ENCODE measurements at places on chromosomes 1 and 21.

GRCh38 chr21:32359719-32360260 is 33.0 kb downstream of the URB1 start:
- no peak for DNase-seq

GRCh38 chr1:240672132-240672811 is 60.3 kb upstream of the GREM2 start:
- no peak for DNase-seq

GRCh38 chr1:204478172-204478899 is 16.3 kb downstream of the PIK3C2B start:
- no peak for DNase-seq

DNA sequence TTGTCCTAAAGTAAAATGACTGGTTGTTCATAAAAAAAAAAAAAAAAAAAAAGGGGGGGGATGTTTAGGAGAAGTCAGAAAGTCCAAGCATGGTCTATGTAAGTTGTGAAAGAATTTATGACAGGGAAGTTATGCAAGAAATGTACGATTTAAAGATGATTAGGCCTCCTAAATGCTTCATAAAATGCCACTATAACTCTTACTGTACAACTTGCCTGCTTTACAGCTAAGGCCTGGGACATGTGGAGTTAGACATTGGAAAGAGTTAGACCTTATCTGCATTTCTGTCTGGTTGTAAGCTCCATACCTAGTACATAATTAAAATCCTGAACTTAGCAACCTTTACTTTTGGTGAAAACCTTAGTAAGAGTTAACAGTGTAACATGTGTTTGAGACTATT is 150.0 kb downstream of the TPR start:
- DNase-seq = peak; percentile 53

- no peak for DNase-seq
Observed at GRCh38 chr1:6820899-6821298, 35.6 kb downstream of the CAMTA1 start.

DNA sequence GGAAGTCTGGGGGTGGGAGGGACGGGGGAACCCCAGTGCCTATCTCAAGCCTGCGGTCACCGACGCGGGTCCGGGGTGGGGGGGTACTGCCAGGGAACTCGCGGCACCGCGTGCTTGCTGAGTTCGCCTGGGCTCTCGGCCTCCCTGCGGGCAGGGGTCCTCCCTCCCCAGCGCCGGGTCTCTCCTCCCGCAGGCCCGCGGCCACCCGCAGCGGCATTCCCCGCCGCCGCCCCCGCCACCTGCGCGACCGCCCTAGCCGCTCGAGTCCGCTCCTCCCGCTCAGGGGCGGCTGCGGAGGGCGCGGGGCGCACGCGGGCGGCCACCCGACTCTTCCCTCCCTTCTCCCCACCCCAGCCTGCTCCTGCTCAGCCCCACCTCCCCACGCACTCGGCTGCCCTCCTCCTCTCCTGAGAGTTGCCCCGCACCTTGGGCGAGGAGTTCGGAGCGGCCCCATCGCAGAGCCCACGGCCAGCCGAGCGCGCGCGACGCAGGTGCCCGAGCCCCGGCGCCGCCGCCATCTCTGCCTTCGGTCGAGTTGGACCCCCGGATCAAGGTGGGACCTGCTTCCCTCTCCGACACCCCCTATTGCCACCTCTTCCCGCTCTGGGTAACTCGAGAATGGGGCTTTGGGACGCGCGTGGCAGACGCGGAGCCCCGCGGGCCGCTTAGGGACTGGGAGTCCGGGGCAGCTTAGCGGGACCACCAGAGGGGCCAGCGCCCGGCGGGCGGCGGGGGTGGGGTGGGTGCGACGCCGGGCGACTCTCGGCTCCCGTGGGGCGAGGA is 105.0 kb downstream of the LEPR start:
- DNase-seq = no peak

DNA sequence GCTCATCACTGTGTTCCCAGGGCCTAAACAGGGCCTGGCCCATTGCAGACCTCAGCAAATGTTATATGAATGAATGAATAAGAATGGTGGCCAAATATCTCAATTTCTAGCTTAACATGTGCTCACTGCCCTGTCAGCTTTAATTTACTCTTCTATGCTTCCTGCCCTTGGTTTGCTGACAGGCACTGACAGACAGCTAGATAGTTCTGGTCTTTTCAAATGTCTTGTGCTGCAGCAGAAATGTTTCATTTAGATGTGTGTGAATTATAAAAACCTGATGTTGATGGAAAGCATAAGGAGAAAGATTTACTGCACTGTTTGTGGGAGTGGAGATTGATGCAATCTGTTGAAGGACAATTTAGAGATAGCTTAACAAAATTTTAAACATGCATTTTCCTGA is 48.9 kb downstream of the LPAR3 start:
- no peak for DNase-seq

- DNase-seq = peak; percentile 70
Observed at GRCh38 chr1:150548632-150549495, at the start of gene ADAMTSL4. ADAMTSL4 (plus strand) TSS chr1:150549408; CDS start chr1:150552289, 2,881 bp downstream.

GRCh38 chr1:217522277-217522676 is 108.6 kb downstream of the GPATCH2 start:
- DNase-seq = no peak

GRCh38 chr1:27928216-27928954 is 6.4 kb upstream of the SMPDL3B start:
- no peak for DNase-seq

GRCh38 chr1:17117451-17118265 is 1.6 kb downstream of the PADI2 start:
- no peak for DNase-seq

- DNase-seq = peak; percentile 53
Observed at GRCh38 chr1:27203946-27204345, 30.5 kb upstream of the WDTC1 start.

- DNase-seq = peak; percentile 41
Observed at GRCh38 chr1:43980255-43981134, 1.5 kb downstream of the B4GALT2 start.

GRCh38 chr1:44217809-44218410 is 4.6 kb downstream of the DMAP1 start:
- peak; percentile 61 for DNase-seq

- no peak for DNase-seq
Observed at GRCh38 chr1:210908257-210908656, 225.7 kb downstream of the KCNH1 start.

GRCh38 chr21:35319684-35320283 is 270.7 kb upstream of the RUNX1 start:
- DNase-seq = no peak

DNA sequence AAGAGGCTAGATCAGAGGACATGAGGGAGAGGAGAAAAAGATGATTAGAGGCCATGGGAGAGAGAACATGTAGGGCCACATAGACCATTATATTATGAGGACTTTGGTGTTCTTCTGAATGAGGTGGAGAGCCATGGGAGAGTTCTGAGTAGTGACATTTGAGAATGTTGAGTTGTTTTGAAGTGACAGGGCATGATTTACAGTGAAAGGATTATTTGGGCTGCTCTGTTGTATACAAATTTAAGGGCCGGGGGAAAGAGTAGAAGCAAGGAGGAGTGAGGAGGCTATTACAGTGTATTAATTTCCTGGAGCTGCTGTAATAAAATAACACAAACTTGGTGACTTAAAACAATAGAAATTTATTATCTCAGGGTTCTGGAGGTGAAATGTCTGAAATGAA is 102.5 kb upstream of the RGS4 start:
- DNase-seq = no peak

DNA sequence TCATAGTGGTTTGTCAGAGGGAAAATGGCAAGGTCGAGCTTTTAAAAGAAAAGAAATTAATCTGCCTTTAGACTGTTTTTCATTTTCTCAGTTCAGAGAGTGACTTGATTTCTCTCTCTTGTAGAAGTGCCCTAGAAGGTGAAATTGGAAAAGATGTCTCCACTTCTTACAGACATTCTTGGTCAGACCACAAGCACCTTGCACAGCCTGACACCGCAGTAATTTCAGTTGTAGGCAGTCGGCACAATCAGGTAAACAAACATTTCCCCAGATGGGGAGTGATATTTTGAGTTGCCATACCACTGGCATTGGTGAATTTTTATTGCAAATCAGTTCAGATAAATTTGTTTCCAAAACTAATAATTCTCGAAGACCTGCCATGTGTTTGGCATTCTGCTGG is 86.8 kb downstream of the PHTF1 start:
- no peak for DNase-seq

DNA sequence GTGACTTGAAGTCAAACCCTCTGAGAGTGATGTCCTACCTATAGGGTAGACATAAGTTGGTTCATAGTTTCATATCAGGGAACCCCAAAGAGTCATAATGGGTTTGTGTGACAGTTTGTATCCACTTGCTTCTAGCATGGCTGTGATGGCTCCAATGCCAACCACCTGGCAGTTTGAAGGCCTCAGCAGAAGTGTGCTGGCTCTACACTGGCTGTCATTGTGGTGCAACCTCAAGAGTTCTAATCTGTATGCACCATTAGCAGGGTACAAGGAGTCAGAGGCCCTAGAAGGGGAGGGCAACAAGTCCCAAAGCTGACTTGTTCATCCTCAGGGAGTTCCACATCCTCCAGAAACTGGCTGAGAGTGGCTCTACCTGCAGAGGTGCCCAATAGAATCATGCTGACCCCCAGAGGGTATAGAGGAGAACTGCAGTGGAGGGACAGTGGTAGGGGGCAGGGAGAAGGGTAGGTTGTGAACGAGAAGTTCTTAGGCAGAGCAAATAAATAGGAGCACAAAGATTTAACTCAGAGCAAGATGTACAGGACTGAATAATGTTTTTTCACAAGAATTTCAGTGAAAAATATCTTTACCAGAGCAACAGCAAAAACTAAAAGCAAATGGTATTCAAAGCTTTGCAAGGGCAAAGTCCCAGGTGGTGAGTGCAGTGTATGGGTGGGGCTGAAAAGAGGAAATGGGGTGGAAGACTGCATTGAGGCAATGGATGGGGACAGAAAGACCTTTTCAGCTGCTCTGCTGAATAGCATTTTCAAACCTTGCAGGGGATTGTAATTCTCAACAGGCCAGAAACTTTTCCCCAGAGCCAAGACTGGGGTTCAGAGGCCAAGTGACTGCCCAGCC is 3.2 kb downstream of the FCRL2 start:
- no peak for DNase-seq

DNA sequence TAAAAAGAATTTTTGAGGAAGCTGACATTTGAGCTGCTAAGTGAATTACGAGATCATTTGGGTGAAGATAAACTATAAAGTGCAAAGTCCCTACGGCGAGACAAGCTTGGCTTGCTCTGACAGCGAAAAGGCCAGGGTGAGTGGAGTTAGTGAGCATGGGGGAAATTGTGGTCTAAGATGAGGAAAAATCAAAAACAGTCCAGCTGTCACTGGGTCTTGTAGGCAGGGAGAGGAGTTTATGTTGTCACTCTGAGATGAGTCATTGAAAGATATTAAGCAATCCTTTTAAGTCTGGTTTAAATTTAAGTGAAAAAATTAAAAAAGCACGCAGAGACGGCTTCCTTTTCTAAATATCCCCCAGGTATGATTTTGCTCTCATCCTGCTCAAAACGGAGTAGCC is 601.9 kb downstream of the MRPL39 start:
- DNase-seq = peak; percentile 67

GRCh38 chr21:25080141-25080540 is 527.1 kb downstream of the MRPL39 start:
- DNase-seq = peak; percentile 87

GRCh38 chr1:54716299-54717047 is 812 bp downstream of the TTC4 start:
- peak; percentile 49 for DNase-seq

GRCh38 chr1:28950006-28950405 is 35.6 kb downstream of the EPB41 start:
- no peak for DNase-seq

Measured in fibroblast of upper back skin (primary cell).